ENCODE measurements at places on chromosomes 11 and 22. TPM values are rescaled to one million over a fixed set of nuclear protein-coding genes. Genes with fewer than 3 reads are reported as not detected.

Gene NRIP3
- 10.2 TPM for total RNA-seq

Gene TESMIN
- total RNA-seq: 1.3 TPM

Gene OR5B21
- 0.22 TPM for total RNA-seq

Gene GRIA4
- not detected for total RNA-seq

Gene FXYD6
- total RNA-seq: 3.9 TPM

Gene ART1
- not detected for total RNA-seq

Data from articular chondrocyte of knee joint (primary cell).